ENCODE measurements at places on chromosomes 16 and 17.

DNA sequence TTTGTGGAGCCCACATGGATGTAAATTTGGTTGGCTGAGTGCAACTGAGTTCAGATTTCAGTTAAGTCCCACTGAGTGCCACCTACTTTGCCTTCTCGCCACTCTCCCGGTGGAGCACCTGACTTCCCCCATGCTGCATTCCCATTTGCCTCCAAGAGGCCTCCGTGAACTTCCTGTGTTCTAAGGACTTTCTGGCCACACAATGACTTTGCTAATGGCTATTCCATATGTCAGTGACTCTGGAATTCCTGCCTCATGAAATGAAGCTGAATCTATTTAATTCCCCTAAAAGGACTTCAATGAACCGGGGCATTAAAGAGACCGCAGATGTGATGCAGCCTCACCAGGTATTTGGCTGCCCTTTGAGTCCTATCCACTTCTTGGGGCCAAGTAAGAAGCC lies 29.9 kb downstream of the ABCC12 start:
- DNase-seq: no peak

DNA sequence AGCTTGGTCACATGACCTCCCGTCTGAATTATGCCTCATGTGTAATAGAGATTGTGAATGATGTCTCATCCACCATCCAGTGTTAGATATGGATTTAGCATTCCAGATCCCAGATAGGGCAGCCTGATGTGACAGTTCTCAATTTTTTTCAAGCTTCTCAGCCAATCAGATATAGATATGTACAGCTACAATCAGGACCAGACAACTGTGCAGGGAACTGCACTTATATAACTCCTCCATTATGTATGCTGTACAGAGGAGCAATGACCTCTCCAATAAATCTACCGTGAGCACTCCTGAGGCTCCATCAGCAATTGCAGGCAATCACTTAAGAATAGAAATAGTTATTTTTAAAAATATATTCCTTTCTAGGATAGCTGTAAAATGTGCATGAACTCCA lies 722.8 kb upstream of the SOX9 start:
- no peak for DNase-seq

GRCh38 chr16:10318798-10319500 lies 66.9 kb upstream of the ATF7IP2 start:
- DNase-seq: no peak

DNA sequence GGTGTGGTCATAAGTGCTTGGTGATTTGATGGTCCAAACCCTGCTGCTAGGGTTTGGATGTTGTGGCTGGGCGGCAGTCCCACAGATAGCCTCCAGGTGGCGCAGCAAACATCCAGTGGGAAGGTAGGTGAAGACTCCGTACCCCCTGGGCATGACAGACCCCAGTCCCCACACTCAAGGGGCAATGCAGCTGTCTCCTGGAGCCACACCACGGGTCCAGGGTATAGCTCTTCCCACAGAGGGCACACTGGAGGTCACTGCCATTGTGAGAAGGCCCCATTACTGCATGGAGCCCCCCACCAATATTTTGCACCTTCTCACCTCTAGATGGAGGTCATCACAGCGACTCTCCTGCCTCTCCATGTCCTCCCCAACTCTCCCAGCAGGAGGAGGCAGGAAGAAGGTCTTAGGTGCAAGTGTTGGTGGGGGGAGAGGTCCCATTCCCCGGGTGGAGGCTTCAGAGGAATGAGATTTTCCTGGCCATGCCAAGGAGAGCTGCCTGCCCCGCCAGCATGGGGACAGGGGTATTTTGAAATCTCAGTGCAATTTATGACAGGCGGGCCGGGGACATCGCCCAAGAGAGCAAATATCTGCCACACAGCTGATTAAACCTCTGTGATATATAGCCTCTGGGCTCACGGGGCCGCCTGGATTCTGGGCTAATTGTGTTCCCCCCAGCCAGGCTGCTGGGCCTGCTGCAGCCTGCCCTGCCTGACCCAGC lies 17.1 kb upstream of the C17orf113 start:
- DNase-seq: peak; percentile 95

- DNase-seq: no peak
Measured at GRCh38 chr16:60091071-60091470, 1357.0 kb upstream of the GOT2 start.

DNA sequence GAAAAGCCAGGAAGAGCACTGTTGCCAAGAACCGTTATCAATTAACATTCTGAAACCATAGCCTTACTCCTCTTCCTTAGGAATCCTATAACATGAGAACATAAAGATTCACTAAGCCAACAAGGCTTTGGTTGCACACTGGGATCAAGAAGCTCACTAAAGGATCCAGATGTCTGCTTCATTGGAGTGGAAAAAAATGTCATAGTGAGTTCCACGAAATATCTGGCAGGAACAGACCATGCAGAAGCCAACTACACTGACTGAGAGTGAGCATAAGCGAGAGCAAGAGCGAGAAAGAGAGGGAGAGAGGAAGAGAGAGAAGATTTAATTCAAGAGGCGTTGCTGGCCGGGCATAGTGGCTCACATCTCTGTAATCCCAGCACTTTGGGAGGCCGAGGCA lies 13.4 kb upstream of the MEIOC start:
- DNase-seq: no peak

- DNase-seq: no peak
Measured at GRCh38 chr17:15453246-15453645, 14.2 kb downstream of the CDRT4 start.

GRCh38 chr17:72120642-72121163 lies at the start of gene SOX9:
TSS of gene SOX9 (plus strand) at chr17:72121020. CDS start at chr17:72121392, 372 bp downstream.
- peak; percentile 99 for DNase-seq

GRCh38 chr16:31111881-31112466 lies 3.8 kb downstream of the BCKDK start:
- no peak for DNase-seq

GRCh38 chr17:56678249-56679114 lies 85.0 kb downstream of the NOG start:
- peak; percentile 49 for DNase-seq

All from NCI-H69 (cell line).